ENCODE measurements at places on chromosomes 5 and 9.

DNA sequence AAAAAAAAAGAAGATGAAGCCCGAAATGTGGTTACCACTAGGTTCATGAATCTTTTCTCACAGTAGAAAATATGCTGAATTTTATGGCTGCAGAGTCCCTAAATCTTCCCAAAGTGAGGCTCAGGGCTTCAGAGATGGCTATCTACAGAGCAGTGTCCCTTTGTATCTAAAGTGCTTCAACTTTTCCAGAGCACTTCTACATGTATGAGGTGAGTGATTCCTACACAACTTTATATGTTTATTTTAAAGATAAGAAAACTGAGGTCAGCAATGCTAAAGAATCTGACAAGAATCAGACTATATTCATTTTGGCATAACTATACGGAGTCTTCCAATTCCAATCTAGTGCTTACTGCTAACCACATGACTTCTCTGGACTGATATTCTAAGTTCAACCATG lies 53.2 kb downstream of the MRPS27 start:
- no peak for DNase-seq

- DNase-seq: peak; percentile 92
These were observed 137.2 kb downstream of the C9orf50 start for GRCh38 chr9:129483415-129484351.

DNA sequence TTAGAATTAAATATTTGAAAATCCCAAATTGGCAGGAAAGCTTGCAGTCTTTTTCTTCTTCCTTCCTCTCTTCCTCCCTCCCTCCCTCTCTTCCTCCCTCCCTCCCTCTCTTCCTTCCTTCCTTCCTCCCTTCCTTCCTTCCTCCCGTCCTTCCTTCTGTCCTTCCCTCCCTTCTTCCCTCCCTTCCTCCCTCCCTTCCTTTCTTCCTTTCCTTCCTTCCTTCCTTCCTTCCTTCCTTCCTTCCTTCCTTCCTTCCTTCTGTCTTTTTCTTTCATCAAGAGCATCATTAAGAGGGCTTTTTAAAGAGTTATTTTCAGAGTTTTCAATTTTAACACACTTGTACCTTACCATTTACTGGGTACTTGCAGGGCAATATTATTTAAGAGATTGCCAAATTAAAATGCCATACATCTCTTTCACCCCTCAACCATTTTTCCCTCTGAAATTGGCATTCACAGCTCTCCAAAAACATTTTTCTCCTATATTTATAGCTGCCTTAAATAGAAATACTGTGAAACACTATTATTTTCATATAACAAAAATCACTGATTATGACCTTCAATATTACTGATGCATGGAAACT lies 99.2 kb upstream of the C6 start:
- no peak for DNase-seq

DNA sequence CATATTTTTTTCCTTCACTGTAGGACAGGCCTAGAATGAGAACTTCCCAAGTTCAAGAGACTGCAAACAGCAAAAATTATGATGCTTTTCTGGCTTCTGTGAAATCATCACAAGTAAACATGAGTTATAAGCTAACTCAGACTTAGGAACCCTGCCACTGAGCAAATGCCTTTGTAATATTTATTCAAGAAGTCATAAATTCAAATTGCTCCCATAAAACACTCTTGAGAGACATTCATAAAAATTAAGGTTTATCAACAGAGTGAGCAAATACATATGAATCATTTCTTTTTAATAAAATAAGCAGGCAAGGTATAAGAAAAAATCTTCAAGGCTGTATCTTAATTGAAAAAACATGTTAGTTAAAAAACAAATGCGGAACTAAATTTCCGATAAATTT lies 124.2 kb downstream of the GNA14 start:
- no peak for DNase-seq

Measured in left forelimb (tissue), 1 donor.